ENCODE measurements at places on chromosomes 7 and 10. TPM values are rescaled to one million over a fixed set of nuclear protein-coding genes. Genes with fewer than 3 reads are reported as not detected.

DNA sequence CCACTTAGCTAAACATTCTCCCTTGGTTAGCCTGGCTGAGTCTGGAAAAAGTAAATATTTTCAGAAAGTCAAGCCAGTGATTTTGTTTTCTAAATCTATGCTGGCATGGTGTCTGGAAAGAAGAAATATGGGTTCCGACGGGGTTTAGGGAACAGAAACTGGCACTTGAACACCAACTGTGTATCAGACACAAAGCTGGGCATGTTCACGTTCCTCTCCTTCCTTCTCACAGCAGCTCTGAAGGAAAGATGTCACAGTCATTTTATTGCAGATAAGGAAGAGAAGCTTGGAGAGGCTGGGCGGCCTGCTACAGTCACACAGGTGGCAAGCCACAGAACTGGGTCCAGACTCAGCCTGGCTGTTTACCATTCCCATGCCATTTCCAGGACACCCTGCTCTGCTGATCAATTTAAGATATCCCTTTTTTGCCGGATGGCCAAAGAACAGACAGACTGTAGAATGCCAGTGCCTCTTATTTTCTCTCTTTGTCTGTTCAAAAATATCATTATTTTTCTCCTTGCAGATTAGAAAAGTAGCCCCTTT is 118.8 kb downstream of the HERPUD2 start:
- DNase-seq: no peak

- no peak for DNase-seq
Observed at GRCh38 chr7:29359482-29360093, 165.0 kb downstream of the CHN2 start.

GRCh38 chr7:55171157-55171556 is 152.3 kb downstream of the EGFR start:
- DNase-seq: no peak

Gene TUBAL3
- not detected for polyA plus RNA-seq

DNA sequence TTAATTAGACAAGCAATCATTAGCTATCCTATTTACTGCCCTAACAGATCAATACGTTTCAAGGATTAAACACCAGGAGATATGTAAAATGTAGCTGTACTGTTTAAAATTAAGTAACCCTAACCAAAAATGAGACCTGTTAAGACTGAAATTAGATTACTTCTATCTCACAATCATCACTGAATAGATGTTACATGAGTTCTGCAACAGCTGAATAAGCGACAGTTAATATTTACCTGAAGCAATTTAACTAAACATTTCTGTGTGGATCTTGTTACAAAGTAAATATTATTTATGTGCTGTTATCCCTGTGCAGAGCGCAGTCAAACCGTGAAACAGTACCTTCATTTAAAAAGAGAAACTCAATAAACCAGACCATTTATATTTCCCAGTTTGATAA is 122.5 kb downstream of the RELN start:
- no peak for DNase-seq

DNA sequence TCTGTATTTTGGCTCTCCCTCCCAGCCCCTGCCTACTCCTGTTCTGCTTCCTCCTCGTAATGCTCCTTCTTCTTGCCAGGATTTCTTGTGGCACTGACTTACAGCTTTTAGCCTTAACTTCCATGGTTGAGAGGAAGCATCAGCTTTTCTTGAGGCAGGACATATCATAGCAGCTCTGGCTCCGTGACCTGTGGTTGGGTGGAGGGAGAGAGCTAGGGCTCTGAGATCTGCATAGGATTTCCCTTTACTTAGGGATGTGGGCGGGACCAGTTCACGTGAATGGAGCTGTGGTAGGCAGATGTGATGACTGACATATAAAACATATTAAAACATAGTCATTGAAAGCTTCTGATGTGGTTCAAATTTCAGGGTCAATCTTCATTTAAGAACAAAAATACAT is 10.6 kb upstream of the RAB11FIP2 start:
- no peak for DNase-seq

All from right lung (tissue), 10 donors.